ENCODE measurements at places on chromosomes 11 and 22. TPM values are rescaled to one million over a fixed set of nuclear protein-coding genes. Genes with fewer than 3 reads are reported as not detected.

Gene AMOTL1
- 46.4 TPM for polyA plus RNA-seq

DNA sequence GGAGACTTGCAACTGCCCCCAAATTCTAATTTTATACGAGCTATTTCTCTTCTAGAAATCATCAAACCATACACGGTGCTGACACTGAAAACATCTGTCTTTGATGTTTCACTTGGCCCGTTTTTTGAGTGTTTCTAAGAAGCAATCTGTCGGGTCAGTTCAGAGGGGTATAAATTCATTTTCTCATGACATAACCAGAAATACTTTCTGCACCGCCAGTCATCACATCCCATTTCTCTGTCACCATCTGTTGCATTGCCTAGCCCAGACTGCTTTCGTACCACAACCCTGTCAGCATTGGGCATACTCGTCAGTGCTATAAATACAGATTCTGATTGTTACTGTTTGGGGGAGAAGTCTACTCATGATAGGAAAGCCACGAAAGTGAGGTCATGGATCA lies 63.1 kb upstream of the CCDC90B start:
- peak; percentile 22 for DNase-seq

GRCh38 chr11:64758330-64759079 lies 1.3 kb downstream of the PYGM start:
- no peak for DNase-seq

Gene CSF2RB
- 1.9 TPM for polyA plus RNA-seq

Gene RASD2
- polyA plus RNA-seq = 1.5 TPM

Gene INPP5J
- polyA plus RNA-seq = 4.9 TPM

DNA sequence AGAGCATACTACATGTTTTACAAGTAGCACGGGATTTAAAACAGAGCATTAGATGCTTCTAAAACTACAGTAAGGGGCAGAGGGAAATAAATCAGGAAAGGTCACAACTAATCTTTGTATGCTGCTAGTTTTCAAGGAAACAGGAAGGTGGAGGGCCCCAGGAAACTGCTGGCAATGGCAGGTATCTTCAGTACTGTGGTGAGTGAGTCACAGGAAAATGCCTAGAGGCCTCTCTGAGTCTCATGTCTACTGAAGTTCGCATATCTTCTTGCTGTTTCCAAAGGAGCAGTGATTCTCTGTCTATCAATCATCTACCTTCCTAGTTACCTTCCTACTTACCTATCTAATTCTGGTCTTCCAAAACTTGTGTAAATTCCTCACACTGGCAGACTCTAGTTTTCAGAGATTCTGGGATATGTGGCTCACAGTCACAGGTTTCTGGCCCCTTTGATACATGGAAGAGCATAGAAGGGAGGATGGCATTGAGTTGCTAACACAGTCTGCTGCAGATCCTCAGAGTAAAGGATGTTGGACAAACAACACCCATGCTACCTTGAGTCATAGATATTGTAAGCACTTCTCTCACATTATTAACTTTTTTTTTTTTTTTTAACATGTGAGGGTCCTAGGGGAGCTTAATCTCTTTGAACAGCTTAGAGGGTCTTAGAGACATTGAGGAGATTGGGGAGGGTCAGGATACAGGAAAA lies 58.8 kb upstream of the SYN3 start:
- DNase-seq = no peak

GRCh38 chr22:33219648-33220384 lies 161.6 kb upstream of the SYN3 start:
- peak; percentile 61 for DNase-seq

All from left kidney (tissue), 8 donors.